Stromal cell of bone marrow (primary cell): ENCODE measurements at places on chromosomes 1 and 21.

DNA sequence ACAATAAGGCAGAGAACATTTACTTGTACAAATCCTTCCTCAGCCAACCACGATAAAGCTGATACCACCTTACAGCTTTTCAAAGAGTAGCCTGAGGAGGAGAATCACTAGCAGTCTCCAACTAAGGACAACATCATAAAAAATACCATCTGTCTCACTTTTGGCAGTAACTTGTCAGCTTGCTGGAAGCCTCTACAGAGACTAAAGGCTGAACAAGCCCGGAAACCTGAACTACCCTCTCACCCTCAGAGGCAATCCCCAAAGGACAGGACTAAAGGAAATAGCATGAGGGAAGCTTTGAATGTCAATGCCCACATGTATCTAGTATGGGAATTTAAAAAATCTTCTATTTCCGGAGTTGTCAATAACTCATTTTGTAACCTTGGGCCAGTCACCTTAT, 10.6 kb downstream of the SRSF4 start:
- peak; percentile 38 for DNase-seq

GRCh38 chr1:119222271-119222670, 81.8 kb upstream of the WARS2 start:
- DNase-seq, result no peak

DNA sequence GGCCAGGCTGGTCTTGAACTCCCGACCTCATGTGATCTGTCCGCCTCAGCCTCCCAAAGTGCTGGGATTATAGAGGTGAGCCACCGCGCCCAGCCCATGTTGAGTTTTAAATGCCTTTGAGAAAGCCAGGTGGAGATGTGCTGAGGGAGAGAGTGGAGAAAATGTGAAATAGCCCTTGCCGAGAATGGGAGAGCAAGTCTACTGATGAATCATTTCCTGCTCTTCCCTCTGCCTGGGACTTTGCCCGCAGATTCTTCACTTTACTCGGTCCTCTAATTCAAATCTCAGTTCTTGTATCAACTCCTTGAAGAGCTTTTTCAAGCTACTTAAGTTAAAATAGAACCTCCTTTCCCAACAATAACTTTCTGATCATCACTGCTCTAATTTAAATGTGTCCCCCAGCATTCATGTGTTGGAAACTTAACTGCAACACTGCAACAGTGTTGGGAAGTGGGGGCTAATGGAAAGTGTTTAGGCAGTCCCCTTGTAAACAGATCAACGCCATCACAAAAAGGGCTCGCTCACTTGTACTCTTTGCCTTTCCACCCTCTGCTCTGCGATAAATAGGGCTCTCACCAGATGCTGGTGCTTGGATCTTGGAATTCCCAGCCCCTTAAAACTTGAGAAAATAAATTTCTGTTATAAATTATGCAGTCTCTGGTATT, 27.8 kb downstream of the OSBPL9 start:
- peak; percentile 64 for DNase-seq

DNA sequence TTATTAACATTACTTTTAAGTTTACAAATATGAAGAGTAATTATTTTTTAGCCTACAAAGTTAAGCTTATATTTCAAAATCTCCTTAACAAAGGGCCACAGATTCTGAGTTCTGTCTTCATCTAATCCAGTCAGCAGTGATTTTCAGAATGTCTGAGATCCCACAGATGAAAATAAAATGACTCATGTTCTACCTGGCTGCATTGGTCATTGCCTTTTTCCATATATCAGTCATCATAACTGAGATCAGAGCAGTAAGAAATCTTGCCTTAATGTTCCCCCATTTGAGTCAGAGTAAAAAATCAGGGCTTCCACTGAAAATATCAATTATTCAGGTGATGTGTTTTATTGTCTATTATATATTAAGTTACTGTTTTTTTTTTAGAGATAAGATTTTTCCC, 416.1 kb downstream of the MRPL39 start:
- no peak for DNase-seq

- peak; percentile 40 for DNase-seq
These were observed 5.1 kb downstream of the HSPB7 start for GRCh38 chr1:16012590-16013219.

DNA sequence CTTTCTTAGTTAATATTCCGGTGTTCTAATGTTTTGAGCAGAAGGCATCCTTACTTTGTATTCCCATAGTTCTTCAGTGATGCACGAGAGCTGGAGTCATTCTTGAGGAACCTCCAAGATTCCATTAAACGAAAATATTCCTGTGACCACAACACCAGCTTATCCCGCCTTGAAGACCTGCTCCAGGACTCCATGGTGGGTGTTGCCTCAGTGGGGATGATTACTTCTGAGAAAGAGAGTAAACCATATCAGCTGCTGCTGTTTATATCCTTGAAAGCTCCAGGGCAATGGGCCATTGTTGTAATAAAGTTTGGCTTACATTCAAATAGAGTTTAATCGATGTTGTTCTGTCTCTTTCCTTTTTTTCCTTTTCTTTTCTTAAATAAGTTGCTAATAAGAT, 93.1 kb downstream of the MACF1 start:
- no peak for DNase-seq

DNA sequence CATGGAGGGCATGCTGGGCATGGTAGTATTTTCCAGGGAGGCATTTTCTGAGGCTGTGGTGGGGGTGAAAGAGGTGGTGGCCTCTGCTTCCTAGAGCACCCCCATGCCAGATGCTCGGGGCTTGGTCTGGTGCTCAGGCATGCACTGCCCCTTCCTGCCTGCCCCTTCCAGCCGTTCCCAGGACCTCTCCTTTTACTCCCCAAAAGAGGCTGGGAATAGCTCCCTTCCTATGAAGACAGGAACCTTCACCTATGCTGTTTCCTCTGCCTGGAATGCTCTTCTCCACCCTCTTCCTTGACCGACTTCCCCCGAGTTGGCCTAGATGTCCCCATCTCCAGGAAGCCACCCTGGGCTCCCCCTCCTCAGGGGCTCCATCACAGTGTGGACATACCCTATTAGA, 9.1 kb downstream of the EDN2 start:
- DNase-seq, result no peak

GRCh38 chr1:20207546-20207945, 21.2 kb upstream of the PLA2G2C start:
- DNase-seq, result no peak

- DNase-seq, result no peak
These were observed 34.2 kb downstream of the KCNQ4 start for GRCh38 chr1:40817791-40818263.

DNA sequence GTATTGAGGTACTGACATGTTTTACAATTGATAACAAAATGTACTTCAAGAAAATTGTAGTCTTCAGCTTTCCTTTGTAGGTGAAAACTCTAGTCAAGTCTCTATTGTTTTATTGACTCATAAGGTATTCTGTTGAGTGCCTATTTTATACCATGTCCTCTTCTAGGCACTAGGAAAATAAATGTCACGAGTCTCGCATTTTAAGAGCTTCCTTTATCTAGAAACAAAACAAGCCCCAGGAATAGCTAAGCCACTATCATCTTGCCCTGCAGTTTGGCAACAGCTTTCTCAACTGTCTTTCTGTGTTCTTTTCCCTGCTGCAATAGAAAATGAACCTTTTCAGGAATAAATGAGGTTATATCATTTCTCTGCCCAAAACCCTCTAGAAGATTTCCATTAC, 288.5 kb upstream of the NEGR1 start:
- DNase-seq, result no peak

GRCh38 chr1:61182049-61182448, 99.7 kb downstream of the NFIA start:
- DNase-seq, result peak; percentile 31

DNA sequence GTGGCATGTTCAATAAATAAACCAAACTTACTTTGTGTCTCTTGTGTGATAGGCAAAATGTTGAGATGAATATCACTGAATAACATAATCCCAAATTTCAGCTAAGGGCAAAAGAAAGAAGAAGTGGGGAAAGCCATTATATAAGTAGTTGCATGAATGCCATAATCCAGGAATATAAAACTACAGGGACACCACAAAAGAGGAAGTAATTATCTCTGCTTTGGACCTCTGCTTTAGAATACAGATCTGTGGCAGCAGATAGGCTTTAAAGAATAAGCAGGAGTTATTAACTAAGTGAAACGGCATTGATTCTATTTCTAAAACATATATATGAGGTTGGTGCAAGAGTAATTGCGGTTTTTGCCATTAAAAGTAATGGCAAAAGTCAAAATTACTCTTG, 288.5 kb upstream of the SNX7 start:
- DNase-seq, result no peak

DNA sequence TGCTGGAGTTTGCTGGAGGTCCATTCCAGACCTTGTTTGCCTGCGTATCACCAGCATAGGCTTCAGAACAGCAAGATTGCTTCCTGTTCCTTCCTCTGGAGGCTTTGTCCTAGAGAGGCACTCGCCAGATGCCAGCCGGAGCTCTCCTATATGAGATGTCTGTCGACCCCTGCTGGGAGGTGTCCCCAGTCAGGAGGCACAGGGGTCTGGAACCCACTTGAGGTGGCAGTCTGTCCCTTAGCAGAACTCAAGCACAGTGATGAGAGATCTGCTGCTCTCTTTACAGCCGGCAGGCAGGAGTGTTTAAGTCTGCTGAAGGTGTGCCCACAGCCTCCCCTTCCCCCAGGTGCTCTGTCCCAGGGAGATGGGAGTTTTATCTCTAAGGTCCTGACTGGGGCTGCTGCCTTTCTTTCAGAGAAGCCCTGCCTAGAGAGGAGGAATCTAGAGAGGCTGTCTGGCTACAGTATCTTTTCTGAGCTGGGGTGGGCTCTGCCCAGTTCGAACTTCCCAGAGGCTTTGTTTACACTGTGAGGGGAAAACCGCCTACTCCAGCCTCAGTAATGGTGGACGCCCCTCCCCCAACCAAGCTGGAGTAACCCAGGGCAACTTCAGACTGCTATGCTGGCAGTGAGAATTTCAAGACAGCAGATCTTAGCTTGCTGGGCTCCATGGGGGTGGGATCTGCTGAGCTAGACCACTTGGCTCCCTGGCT, 205.0 kb downstream of the GPR52 start:
- DNase-seq, result no peak

- no peak for DNase-seq
These were observed 45.3 kb upstream of the MAN1A2 start for GRCh38 chr1:117321680-117322609.

DNA sequence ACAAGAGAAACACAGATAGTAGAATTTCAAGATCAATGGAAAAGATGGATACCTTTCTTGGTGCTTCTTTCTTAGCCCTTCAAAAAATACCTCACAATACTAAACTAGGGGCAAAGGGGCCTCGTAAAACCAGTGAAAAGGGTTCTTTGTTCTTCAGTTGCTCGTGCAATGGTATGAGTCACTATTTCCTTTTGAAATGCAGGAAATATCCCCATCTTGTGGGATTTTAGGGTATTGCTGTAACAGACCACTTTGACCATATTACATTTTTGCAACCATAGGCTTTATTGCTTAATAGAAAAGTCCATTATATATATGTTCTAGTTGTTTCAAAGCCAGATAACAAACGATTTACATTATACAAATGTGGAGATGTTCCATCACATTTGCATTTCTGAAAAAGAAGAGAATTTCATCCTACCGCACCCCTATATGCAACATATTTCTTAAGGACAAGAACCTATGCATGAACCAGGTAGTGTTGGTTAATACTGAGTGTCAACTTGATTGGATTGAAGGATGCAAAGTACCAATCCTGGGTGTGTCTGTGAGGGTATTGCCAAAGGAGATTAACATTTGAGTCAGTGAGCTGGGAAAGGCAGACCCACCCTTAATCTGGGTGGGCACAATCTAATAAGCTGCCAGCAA, 88.6 kb upstream of the PKN2 start:
- DNase-seq, result peak; percentile 14

DNA sequence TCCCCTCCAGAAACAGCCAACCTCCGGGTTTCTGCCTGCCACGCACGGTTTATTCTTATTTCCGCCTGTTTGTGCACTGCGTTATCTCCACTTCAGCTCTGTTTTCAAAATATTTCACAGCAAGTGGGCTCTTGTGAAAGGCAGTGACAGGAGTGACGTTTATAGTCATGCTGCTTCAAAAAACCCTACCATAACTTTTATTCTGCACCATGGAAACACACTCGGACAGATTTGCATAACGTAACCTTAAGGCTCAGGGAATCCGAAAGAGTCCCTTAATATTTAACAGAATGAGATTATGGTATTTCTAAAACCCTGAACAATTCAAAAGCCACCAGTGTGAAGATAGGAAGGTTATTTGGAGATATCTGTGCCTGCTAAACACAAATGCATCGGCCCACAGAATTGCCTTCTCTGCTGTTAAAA, 782 bp upstream of the SDE2 start:
- DNase-seq, result no peak

DNA sequence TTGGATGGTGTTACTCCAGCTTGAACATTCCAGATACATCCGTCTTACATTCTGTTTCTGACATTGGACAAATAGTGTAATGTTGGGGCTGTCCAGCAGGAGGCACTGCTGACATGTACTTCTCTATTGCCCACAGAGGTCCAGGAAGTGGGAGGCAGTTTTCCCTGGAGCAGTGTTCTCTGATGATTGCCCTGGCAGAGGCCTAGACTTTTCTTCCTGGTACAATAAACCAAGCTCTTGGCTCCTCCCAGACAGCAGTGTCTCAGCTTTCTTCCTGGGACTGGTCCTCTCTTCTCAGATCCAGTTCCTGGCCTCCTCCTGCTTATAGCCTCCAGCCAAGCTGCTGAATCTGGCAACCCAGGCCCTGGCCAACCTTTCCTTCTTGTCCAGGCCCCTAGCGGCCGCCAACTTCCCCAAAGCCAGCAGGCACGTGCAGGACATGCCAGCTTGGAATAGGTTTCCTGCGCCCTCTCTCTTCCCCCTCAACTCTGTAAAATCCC, 14.9 kb upstream of the IFNLR1 start:
- DNase-seq, result peak; percentile 89

- no peak for DNase-seq
These were observed 685 bp upstream of the VAMP4 start for GRCh38 chr1:171742577-171742922.

DNA sequence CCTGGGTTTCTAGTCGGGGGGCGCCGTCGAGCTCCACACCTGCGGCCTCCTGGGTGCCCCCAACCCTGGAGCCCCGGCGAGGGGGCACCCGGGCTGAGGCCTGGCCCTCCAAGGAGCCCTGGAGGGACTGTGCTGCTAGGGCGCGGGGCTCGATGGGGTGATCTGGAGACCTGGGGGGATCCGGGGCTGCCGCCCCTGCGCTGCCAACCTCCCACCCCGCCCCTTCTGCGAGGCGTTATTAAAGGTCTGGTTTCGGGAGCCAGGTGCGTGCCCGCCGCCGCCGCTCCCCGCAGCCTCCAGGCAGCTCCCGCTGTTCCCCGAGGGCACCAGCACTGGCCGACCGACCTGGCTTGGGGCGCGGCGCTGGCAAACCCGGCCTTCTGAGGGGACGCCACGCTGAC, 746 bp upstream of the POFUT2 start:
- no peak for DNase-seq
